Activated naive CD4-positive, alpha-beta T cell treated with anti-CD3 and anti-CD28 coated beads, Interleukin-2, amount 50 U/mL, for 16 hours (primary cell): ENCODE measurements at places on chromosomes 6 and 20.
A peak's percentile ranks its signal among the peaks of the same experiment; 100 is the strongest.

DNA sequence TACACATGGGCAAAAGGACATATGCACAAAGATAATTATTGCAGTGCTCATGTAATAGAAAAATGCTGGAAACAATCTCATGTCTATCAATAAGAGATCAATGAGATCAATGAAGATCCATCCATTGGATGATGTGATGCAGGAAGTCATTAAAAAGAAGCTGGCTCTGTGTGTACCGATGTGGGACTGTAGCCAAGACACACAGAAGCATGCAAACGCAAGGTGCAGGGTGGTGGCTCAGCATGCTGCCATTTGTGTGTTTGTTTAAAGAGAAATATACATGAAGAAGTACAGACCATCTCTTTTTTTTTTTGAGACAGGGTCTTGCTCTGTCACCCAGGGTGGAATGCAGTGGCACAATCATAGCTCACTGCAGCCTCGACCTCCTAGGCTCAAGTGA, 33.1 kb upstream of the KCNB1 start:
- no peak for DNase-seq

- no peak for DNase-seq
Measured at GRCh38 chr6:30113003-30113759, at the start of gene TRIM31. Gene TRIM31, minus strand, starts transcription at chr6:30113090. Its CDS starts 285 bp downstream, at chr6:30112805.

DNA sequence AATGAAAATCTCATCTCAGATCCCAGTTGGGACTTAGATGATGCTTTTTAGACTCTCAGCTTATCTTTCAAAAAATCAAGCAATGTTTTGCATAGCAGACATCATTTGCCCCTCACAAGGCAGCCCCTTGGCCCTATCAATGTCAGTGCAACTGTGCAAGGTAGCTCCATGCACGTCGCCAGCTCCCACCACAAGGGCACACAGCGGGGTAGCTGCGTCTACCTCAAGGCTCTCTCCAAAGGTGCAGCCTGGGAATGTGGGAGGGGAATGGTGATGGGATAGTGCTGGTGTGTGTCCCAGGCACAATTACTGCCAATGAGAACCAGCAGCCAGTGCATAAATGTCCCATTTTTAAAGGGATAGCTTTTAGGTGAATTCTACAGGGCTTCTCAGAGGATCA, 137.5 kb upstream of the SYNDIG1 start:
- no peak for DNase-seq

- no peak for DNase-seq
Measured at GRCh38 chr6:98838032-98838431, 3.7 kb downstream of the POU3F2 start.

DNA sequence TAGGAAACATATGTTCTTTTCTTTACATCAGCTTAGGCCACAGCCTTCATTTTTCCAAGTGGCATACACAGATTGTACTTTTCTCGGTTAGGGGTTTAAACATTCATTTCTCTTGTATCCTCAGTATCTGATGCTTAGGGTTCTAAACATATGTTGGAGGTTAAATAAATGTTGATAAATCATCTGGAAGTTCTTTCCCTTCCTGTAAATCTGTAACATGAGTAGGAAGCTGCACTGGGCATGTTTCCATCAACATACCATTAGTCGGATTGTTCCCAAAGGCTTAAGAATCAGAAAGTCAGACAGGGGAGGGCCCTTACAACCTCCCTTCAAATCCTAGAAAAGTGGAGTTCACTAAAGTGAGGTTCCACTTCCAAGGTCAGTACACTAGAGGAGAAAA, 54.8 kb upstream of the BCLAF1 start:
- no peak for DNase-seq

DNA sequence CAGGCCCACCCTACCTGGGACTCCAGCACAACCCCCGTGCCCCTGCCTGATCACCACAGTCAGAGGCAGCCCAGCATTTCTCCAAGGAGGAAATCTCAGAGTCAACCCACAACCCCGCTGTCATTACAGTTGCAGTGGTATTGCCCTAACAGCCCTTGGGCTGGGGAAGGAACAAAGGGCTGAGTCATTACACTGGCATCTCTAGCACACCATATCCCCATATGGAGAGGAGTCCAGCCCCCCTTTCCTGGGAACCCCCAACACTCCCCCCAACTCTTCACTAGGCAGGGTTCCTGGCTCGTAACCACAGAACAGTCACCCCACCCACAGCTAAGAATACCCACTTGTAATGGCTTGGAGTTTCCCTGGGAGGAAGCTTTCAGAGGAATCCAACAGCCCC, 149.4 kb upstream of the OGFRL1 start:
- DNase-seq, result no peak

- no peak for DNase-seq
Measured at GRCh38 chr6:90412538-90413369, 116.1 kb upstream of the BACH2 start.

DNA sequence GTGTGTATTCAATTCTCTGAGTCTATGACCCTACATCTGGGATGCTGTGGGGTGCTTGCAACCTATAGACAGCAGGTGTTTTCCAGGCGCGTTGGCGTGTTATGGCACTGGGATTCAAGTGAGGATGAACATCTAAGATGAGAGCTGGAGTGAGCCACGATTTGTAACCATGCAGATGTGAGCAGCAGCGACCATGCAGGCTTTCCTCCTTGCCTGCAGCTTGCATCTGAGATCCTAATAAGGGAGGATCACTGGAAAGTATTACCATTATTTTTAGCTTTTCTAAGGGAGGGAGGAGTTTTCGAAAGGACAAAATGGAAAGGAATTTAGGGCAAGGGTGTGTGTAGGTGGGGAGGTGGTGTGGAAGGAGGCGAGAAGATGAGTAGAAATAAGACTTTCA, 216.7 kb downstream of the ATXN1 start:
- no peak for DNase-seq

- DNase-seq, result peak; percentile 31
Measured at GRCh38 chr20:45445805-45446562, 23.6 kb upstream of the WFDC2 start.

DNA sequence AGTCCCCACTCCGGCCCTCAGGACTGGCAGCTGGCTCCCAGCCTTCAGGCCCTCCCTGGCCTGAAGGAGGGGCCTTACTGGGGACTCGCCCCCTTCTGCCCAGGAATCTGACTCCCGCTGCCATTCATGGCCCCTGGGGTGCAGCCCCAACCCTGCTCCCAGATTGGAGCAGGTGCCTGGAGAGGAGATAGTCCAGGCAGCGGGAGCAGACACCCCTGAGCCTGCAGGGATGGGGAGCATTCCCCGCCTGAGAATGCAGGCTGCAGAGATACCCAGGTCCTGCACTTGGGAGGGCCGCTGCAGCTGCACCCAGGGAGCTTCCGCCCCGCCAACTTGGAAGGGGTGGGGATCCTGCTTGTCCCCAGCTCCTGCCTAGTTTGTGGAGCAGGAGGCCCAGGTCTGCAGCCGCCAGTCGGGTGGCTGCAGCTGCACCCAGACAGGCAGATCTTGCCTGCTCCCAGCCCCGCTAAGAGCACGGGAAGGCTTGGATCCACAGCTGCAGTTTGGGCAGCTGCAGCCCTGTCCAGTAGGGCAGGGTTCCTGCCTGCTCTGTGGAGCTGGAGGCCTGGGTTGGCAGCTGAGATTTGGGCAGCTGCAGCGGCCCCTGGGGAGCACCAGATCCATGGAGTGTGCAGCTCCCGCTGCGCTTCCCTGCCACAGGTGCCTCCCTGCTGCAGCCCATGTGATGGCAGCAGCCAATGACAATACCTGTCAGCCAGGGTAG, 5.2 kb downstream of the GTSF1L start:
- no peak for DNase-seq

DNA sequence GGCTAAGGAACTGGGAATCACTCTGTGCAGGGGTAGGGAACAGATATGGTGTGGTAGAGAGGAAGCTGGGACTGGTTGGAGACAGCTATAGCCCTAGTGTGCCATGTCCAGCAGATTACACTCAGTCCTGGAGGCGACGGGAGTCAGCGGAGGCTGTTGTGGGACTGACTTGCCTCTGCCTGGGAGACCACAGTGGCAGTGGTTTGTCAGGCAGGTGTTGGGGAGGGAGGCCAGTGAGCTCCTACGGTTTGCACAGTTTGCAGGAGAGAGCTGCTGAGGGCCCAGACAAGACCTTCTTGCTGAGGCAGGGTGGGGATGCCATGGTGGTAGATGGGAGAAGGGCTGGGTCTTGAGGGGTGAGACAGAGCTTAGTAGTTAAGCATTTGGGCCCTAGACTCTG, 4.9 kb downstream of the PLCG1 start:
- no peak for DNase-seq

GRCh38 chr6:165663377-165663735, 315 bp upstream of the PDE10A start:
- no peak for DNase-seq

GRCh38 chr6:18262702-18263417, 1.5 kb downstream of the DEK start:
- peak; percentile 48 for DNase-seq

GRCh38 chr20:61322151-61322865, 70.2 kb downstream of the CDH4 start:
- no peak for DNase-seq

GRCh38 chr20:43564993-43565757, 6.3 kb downstream of the SGK2 start:
- DNase-seq, result no peak

DNA sequence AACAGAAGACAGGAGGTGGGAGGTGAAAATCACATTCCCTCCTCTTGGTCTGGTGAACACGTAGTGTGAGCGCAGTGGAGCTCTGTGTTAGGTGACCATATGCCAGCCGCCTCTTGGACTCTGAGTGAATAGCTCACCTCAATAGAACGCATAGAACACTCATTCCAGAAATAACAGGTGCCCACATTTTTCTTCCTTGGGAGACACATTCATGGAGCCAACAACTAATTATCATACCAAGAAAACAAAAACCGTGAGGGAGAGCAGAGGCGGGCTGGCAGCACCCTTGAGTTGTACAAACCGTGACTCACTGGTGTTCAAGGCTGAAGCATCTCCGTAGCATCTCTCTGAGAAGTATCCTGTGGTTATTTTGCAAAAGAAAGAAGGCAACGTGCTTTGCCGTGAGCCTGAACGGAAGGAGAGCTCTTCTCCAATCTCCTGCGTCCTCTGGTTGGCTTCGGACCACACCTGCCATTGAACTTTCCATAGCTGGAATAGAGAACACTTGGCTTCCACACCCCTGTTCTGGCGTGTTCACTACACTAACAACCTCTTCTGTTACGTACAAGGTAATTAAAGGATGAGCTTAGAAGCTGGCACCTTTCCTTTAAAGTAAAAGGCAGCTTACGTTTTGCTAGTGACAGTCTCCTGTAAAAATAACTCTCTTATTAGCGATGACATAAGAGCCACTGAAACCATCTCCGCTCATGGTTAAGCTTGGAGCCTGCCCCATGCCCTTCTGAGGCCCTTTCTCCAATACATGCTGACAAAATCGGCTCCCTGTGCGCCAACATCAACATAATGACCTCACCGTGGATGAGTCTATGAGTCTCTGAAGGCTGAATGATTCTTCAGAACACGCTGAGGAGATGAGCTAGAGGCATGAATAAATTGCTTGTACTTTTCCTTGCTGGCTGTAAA, 30.2 kb upstream of the SGK1 start:
- DNase-seq, result no peak

DNA sequence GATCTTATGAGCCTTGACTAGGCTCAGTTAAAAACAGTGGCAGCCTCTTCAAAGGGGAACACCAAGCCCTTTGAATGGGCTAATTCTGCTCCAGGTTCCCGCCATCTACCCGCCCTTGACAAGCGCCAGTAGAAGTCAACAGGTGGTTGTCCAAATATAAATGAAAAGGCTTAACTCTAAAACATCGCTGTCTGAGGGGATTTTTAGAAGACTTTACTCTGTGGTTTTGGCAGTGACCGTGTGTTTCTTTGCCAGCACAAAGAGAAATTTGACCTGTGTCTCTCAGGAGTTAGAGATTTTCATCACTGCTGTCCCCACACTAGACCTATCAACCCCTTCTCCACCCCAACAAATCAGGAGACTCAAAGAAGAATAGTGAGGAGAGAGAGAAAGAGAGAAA, 19.8 kb upstream of the SIM1 start:
- no peak for DNase-seq

DNA sequence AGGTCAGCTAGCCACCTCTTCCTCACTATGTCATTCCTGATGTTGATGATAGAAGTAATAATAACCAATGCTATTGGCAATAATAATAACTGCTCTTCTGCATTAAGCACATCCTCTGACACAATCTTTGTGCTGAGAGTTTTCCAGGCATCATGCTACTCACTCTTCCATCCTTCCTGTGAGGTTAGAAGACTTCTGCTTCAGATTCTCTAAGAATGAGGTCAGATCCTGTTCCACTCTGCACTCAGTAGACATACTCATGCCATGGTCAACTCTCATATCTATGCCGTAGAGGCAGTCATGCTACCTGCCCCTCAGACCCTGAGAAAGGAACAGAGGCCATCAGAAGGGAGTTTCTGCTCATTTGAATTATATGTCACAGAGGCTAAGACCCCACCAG, 98.1 kb upstream of the TOP1 start:
- DNase-seq, result no peak

GRCh38 chr20:59273739-59274357, 26.6 kb upstream of the EDN3 start:
- DNase-seq, result no peak

- DNase-seq, result no peak
Measured at GRCh38 chr6:142764311-142764710, 180.7 kb downstream of the HIVEP2 start.

DNA sequence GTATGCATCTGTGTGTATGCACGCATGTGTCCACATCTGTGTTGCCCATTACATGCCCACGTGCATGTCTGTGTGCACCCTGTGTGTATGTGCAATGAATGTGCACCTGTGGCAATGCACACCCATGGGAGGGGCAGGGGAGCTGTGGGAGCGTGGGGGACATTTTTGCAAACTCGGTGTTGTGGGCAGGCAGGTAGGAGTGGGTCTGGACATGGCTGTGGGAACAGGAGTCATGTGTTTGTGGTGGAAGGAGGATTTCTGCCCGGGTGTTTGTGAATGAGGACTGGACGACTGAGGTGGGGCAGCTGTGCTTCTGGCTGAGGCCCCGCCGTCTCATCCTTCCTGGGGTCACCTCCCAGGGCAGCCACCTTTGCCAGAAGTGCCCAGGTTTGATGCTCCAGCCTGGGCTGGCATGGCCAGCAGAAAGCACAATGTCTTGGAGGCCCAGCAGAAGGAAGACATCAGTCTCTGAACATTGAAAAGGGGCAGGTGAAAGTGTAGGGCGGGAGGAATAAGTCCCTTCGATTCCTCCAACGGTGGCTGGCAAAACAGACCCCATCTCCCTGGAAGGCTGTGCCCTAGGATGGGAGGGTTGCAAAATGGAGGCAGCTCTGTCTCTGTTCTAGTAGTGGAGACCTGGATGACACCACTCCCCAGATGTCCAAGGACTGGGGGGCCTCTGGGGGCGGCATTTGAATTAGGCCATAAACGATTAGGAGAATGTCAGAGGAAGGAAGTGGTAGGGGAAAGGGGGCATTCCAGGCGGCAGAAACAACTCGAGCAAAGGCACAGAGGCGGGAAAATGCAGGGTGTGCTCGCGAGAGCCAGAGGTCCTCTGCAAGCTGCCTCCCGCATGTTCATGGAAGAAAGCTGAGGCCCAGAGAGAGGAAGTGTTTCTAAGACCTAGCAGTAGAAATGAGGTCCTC, 19.1 kb upstream of the ARMC12 start:
- DNase-seq, result no peak

DNA sequence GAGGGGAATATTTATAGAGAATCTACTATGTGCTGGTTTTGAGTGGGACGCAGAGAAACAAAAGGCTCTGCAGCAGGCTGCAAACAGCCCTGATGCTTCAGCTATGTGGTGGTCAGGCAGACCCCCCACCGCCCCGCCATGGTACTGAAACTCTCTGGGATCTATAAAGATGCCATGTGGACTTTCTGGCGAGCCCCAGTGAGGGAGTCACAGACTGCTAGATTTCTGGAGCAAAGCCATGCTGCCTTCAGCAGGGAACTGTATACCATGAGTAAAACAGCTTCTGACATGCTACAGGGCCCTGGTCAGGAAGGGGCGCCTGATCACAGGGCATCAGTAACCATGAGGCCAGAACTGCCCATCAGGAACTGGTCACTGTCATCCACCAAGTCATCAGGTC, 19.2 kb upstream of the BPIFB1 start:
- no peak for DNase-seq
